Iris pigment epithelial cell (primary cell): ENCODE measurements at places on chromosomes 1 and 21.
A peak's percentile ranks its signal among the peaks of the same experiment; 100 is the strongest.

GRCh38 chr21:27306791-27307775, 340.2 kb upstream of the ADAMTS5 start:
- DNase-seq, result no peak

- no peak for DNase-seq
Observed at GRCh38 chr1:36735939-36736730, 253.4 kb upstream of the CSF3R start.

DNA sequence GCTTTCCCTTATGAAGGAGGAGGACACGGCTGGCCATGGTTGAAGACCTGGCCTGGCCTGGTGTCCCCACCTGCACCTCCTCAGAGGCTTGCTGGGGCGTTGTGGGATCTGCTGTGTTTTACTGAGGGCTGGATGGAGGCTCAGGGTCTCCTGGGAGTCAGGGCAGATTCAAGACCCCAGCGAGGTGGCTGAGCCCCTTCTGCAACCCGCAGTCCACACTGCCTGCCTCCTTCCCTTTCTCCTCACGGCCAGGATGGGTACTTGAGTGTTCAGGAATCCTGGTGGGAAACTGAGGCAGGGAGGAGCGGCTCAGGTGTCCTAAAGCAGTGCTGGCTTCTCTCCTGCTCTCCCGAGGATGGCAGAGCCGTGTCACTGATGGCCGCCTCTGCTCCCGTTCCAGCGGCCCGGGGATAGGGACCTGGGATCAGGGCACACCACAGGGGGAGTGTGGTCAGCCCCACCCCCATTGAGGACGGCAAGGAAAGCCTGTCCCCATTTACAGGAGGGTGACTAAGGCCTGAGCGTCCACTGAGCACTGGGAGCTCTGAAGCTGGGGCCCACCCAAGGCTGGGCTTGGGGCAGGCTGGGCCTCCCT, 47.5 kb downstream of the TRPM2 start:
- no peak for DNase-seq

GRCh38 chr1:25430967-25431881, 527 bp downstream of the MACO1 start:
- no peak for DNase-seq

- no peak for DNase-seq
Observed at GRCh38 chr1:25017436-25018109, 87.5 kb upstream of the RUNX3 start.

GRCh38 chr1:234638832-234639799, 29.1 kb upstream of the IRF2BP2 start:
- DNase-seq, result no peak

DNA sequence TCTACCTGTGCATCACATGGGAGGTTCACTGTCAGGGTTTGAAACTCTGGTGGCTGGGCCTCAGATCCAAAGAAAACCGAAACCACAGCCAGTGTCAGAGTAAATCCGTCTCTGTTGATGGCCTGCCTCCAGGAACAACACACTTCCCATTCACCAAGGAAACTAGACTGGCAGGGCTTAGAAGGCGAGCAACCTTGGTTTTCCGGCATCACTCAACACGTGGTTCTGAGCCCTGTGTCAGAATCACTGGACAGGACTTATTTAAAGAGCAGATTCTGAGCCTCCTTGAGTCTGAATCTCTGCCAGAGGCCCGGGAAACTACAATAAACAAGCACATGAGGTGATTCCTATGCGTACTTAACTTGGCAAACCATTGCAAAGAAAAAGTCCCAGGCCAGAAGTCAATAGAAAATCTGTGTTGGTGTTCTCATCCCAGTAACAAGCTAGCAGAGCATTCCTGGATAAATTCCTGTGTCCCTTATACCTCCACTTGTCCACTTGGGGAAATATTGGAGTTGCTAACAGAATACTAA, 70.0 kb downstream of the KCTD3 start:
- peak; percentile 91 for DNase-seq

DNA sequence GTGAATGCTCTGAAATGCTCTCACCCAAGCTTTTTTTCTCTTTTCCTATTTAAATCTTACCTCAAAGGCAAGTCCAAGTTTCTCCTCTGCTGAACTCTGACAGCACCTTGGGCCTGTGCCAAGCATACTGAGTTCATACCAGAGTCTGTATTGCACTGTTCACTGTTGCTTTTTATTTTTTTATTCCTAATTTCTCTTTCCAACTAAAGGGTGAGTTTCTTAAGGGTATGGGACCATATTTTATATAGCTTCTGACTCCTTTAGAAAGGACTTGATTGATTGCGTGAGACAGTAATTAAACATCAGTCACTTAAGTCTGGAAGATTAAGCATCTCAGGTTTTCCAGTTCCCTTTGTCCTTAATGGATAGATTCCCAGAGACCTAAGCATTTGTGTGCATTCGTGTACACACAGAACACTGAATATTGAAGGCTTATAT, 69.9 kb downstream of the CACHD1 start:
- DNase-seq, result peak; percentile 84

DNA sequence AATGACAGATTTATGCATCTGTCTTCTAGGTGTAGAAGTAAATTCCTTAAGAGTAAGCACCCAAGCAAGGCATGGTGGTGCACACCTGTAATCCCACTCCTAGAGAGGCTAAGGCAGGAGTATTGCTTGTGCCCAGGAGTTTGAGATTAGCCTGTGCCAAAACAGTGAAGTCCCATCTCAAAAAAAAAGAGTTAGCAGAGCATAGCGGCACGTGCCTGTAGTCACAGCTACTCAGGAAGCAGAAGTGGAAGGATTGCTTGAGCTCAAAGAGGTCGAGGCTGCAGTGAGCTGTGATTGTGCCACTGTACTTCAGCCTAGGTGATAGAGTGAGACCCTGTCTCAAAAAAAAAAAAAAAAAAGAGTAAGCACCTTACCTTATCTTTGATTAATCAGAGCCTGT, 15.1 kb upstream of the TIPRL start:
- DNase-seq, result no peak

GRCh38 chr1:25113086-25113485, 119.2 kb downstream of the SYF2 start:
- DNase-seq, result no peak

- DNase-seq, result no peak
Observed at GRCh38 chr1:109241841-109242345, 7.4 kb upstream of the CELSR2 start.

DNA sequence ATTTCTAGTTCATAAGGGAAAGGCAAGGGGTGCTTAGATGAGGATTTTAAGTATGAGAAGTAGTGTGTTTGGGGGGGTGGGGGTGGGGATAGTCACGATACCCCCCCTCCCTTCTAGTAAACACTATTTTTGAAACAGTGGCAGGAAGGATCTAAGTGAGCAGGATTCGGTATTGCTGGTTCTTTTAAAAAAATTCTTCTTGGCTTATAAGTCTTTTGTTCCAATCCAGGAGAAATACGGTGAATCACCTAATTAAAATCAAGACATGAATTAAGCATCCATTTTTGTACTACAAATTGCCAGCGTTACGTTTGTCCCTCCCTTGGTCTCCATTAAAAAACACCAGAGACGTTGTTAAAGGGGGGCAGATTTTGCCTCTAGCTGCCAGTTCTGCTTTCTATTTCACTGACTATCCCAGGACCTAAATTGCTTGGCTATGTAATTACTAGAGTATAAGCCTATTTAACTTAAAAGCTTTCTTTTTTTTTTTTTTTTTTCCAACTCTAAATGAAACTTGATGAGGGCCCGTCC, 911 bp downstream of the LMO4 start:
- peak; percentile 23 for DNase-seq

DNA sequence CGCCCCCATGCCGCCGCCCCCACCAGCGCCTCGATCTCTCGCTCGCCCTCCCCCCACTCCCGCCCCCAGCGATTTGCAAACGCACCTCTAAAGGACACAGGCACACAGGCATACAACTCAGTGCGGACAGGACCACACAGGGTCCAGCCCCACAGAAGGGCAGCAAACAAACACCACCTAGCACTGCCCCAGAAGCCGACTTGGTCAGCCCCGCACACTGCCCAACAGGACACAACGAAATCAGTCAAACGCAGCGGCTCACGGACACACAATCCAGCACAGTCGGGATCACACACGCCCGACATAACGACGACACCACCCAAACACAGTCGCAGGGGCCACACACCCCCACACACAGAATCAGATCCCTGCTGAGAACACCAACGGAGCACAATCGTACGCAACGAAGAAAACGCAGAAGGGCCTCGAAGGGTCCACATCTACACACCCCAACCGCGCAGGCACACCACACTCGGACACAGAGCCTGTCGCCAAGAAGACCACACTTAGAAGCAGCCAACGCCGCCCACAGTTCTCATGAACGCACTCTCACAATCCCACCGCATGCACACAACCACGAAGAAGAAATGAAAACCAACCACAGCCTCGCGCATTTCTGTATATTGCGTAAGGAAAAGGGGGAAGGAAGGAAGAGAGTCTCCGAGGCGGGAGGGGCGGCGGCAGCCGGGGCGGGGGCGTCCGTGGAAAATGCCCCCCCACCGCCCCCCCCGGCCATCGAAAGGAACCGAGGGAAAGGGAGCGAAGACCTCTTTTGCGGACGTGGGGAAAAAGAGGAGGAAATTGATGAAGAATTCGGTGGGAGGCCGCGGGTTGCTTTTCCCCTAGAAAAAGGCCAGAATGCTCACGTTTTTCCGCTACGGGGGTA, 481 bp downstream of the TAL1 start:
- DNase-seq, result peak; percentile 53

DNA sequence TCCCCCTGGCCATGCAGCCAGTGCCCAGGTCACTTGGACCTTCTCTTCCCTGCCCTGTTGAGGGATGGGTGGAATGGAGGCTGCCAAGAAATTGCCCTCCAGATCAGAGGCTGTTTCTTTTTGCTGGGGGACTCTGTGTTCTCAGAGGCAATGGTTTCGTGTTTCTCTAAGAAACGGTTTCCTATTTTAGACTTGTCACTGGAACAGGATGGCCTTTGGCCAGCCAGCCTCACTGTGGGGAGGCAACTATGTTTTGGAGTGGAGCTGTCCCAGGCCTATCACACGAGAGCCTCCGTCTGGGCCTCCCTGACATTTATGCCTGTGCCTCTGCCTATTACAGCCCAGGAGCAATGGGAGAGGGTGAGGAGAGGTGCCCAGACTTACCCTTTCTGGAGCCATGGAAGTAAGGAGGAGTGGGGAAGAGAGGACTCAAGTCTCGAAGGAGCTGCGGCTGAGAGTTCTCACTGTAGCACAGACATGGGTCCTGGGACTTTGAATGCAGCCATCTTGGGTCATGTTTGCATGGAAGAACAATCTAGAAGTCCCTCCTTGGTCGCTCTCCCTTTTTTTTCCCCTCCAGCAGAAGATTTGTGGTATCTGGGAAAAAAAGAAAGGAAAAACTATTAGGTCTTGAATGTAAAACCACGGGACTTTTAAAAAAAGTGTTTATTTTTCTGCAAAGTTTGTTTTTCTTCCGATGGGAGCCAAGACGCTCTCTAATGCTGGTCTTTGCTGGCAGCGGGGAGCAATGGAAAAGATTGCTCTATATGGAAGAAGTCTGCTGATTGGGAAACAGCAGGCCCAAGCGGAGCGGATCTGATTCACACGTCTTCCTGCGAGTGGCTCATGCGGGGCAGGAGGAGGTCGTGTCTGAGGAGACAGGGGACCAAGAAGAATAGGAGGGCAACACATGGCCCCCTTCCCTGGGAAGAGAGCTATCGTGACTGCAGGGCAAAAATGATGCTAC, 219.2 kb downstream of the FOXD2 start:
- peak; percentile 96 for DNase-seq

- DNase-seq, result no peak
Observed at GRCh38 chr1:224466154-224466553, 31.6 kb upstream of the WDR26 start.

DNA sequence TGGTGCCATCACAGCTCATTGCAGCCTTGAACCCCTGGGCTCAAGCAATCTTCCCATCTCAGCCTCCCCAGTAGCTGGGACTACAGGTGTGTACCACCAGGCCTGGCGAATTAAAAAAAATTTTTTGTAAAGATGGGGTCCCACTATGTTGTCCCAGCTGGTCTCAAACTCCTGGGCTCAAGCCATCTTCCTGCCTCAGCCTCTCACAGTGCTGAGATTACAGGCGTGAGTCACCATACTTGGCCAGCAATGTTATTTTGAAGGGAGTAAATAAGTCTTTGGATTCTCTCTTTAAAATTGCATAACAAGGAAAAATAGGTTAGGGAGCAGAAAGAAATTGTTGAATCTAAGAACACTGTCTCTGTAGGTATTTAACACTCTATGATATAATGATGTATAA, 111.3 kb downstream of the RPS6KC1 start:
- DNase-seq, result peak; percentile 83

- no peak for DNase-seq
Observed at GRCh38 chr1:18866314-18866713, 6.9 kb upstream of the TAS1R2 start.

- DNase-seq, result peak; percentile 81
Observed at GRCh38 chr1:12067900-12068821, 5.1 kb downstream of the TNFRSF8 start.

- no peak for DNase-seq
Observed at GRCh38 chr1:151529211-151529702, 10.9 kb upstream of the TUFT1 start.

DNA sequence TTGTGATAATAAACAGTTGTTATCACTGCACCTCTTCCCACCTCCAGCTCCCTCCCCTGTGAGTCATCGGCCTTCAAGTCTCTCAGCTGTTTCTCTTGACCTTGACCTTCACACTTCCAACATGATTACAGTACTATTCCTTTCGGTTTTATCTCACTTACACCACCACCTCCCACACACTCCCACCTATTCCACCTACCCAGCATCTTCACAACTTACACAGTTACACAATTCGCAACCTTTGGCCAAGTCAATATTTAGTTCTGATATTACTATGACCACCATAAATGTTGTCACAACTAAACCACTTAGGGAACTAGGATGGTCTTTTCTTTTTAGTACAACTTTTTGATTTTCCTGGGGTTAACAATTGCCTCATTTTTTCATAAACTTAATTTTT, 60.2 kb downstream of the RIPK4 start:
- peak; percentile 50 for DNase-seq

- no peak for DNase-seq
Observed at GRCh38 chr21:45359451-45360217, 45.3 kb upstream of the COL18A1 start.

GRCh38 chr1:1920608-1921458, 1.8 kb upstream of the TMEM52 start:
- no peak for DNase-seq

GRCh38 chr21:24423546-24423945, 1183.7 kb downstream of the MRPL39 start:
- DNase-seq, result no peak

DNA sequence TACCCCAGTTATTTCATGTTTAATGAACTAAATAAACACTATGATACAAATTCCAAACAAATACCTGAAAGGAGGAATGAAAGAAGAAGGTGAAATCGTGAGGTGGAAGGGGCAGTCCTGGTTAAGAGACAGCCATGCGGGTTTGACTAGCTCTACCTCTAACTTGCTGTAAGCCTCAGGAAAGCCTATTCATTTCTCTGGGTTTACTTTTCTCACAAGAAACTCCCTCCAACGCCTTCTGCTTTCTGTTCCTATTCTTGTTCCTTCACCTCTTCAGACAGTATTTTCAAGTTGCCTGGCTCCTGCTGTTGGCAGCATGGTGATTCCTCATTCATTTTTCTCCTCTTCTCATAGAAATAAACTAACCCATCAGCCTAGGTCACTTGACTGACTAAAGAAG, 92.4 kb downstream of the NTPCR start:
- no peak for DNase-seq

GRCh38 chr1:59569198-59569597, 245.6 kb upstream of the HOOK1 start:
- DNase-seq, result peak; percentile 50

- no peak for DNase-seq
Observed at GRCh38 chr1:117685936-117686806, 80.3 kb downstream of the TENT5C start.
